ENCODE measurements at places on chromosomes 16 and 17. TPM values are rescaled to one million over a fixed set of nuclear protein-coding genes. Genes with fewer than 3 reads are reported as not detected.

The TBC1D28 gene
- total RNA-seq, result not detected

The VTN gene
- total RNA-seq, result not detected

The B3GNT9 gene
- 5.3 TPM for total RNA-seq

The GUCY2D gene
- total RNA-seq, result not detected

The TP53TG3E gene
- not detected for total RNA-seq

Measured in glomerular endothelial cell (primary cell).